ENCODE measurements at places on chromosomes 3 and 15.

GRCh38 chr3:187507905-187508304, 139.7 kb downstream of the RTP4 start:
- DNase-seq = no peak

DNA sequence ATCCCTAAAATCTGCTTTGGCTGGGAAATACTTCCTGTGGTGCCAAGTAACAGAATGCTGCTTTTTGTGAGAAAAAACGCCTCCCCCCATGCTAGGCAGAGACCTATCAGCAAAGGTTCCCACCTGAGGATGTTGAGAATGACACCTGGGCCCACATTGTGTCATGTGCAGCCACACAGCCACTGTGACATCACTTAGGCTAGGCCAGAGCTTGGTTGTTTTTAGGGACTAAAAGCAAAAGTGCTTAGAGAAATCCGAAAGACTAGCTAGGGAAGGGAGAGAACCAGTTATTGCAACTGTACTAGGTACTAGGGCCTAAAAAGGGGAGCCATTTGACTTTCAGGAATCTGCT, 6.2 kb downstream of the ZDHHC3 start:
- DNase-seq = no peak

DNA sequence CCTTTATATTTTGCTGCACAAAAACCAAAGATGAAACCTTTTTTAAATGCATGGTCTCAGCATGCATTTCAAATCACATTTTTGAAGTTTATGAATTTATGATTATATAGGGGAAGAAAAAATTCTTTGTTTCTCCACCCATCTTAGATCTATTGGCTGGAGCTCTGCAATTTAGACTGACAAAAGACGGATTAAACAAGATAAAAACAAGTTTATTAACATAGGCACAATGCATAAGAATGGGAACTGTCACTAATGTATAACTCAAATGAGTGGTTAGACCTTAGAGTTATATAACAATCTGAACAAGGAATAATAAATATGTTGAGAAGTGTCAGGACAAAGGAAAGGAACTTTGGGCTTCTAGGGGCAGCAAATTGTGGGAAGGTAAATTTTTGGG, 132.5 kb downstream of the SERPINI1 start:
- no peak for DNase-seq

- no peak for DNase-seq
Measured at GRCh38 chr15:63626955-63627354, 29.8 kb downstream of the FBXL22 start.

- peak; percentile 61 for DNase-seq
Measured at GRCh38 chr3:15327941-15328340, 4.4 kb downstream of the SH3BP5 start.

GRCh38 chr15:76991741-76992645, 2.9 kb upstream of the PSTPIP1 start:
- no peak for DNase-seq

GRCh38 chr3:159884661-159885402, 103.8 kb upstream of the IL12A start:
- DNase-seq = no peak

GRCh38 chr3:197430934-197431333, 124.8 kb downstream of the BDH1 start:
- no peak for DNase-seq

- DNase-seq = no peak
Measured at GRCh38 chr3:113695431-113695785, 1.0 kb downstream of the USF3 start.

- no peak for DNase-seq
Measured at GRCh38 chr3:87161013-87161412, 66.1 kb upstream of the CHMP2B start.

- no peak for DNase-seq
Measured at GRCh38 chr3:13590841-13591520, 42.1 kb downstream of the FBLN2 start.

DNA sequence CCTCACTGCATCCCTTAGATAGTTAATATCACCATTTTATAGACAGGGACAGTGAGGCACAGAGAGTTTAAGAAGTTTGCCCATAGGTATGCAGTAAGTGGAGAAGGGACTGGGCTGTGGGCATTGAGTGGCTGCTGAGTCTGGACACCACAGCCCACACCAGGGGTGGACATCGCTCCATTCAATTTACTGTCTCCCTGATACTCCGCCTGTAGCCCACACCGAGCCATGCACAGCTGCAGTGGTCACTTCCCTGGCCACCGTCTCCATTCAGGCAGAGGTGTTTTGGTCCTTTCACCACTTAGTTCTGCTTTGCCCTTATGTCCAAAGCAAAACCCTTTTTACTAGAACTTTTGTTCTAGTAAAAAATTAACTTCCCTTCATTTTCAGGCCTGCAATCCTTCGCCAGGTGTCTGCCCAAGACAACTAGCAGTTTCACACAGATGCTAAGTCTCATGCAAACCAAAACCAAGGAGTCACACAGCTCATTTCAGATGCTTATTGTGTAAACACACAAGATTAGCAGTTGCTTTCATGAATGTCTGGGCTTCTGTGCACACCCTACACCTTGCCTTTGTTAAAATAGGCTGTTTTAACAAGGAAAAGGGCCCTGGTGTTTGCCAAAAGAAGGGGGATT, 30.1 kb downstream of the ZNF35 start:
- no peak for DNase-seq

- DNase-seq = no peak
Measured at GRCh38 chr3:65746848-65747247, 291.9 kb downstream of the MAGI1 start.

DNA sequence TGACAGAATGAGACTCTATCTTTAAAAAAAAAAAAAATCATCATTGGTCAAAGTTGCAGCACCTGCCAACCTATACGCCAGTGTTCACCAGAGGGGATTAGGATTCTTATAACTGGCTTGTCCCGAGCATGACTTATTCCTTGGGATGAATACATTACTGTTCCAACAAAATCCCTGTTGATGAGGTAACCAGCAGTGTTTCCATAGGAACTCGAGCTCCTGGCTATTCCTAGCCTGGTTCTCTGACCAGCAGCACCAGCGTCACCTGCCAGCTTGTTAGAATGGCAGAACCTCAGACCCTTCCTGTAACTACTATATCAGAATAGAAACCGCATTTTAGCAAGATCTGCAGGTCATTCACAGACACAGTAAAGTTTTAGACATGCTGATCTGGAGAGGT, 364.4 kb downstream of the PTPRG start:
- no peak for DNase-seq

GRCh38 chr3:41175365-41175764, 23.9 kb upstream of the CTNNB1 start:
- DNase-seq = no peak

DNA sequence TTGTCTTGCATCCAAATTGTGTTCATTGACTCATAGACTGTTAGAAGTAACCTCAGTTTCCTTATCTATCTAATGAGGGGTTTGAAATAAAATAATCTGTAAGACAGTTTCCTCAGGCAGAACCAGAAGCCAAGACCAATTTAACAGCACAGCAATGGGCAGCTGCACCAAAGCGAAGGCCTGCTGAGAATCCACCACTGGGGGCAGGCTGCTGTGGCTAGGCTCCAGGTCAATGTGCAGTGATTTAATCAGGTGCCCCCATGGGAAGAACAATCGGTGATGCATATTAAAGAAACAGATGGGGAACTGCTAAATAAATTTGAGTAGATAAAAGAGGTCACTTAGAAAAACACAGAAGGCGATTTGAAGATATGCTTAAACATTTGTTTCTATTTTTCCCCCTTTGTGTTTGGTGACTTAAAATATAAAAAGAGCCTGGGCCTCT, 28.0 kb upstream of the TMOD3 start:
- no peak for DNase-seq

DNA sequence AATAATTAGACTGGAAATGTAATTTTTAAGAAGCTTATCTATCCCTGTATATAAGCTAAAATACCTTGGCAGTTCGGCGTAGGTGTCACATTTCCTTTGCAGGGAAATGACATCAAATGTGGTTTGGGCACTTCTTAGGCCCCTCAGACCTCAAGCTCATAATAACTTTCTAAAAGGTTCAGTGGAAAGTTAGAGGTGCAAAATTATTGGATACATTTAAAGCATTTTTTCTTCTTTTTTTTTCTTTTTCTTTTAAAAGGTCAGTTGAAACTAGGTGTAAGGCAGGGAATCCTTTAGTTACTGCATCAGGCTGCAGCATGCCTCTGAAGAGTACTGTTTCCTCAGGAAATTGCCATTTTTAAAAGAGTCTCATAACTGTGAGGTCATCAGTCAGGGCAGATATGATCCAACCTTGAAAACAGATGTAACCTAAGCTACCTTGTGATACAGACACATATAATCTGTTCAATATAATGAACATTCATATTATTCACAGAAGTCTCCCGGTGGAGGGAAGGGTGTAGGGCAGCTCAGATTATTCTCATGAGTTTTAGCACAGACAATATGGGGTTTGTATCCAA, 4.8 kb downstream of the SACM1L start:
- DNase-seq = no peak

- no peak for DNase-seq
Measured at GRCh38 chr15:22956257-22956977, 23.8 kb downstream of the CYFIP1 start.
